ENCODE measurements at places on chromosomes 2 and 18.
A peak's percentile ranks its signal among the peaks of the same experiment; 100 is the strongest.

DNA sequence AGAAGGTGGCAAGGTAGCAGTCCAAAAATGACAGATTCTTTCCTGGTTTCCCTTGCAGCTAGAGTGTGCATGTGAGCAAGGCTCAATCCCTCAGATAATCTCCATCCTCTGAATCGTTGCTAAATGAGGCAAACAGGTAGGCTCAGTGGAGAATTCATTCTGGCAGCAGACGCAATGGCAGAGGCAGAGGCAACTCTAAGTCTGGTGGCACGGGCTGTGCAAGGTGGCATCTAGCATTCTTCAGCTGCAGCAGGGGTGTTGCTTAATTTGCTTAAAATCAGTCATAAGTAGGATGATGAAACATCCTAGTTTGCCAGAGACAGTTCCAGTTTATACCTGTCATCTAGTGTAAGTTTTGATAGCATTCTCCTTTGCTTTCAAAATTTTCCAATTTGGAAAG, 391.1 kb upstream of the MEX3C start:
- no peak for DNase-seq

- DNase-seq, result no peak
Observed at GRCh38 chr2:85549826-85550225, 10.9 kb downstream of the MAT2A start.

DNA sequence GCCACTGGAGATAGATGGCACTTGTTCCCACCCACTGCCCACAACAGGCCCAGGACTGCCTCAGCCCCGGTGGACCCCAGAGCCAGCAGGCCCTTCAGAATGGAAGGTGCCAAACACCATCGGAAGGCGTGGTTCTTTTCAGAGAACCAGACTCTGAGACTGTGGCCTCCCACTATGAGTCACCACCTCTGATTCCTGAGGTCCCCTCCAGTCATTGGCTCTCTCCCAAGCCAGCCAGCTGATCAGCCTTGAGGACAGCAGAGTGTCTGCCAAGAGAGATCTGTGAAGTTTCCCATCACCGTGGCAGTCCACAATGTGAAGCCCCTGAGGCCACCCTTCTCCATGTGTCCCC, 10.4 kb upstream of the MAP3K2 start:
- DNase-seq, result no peak

DNA sequence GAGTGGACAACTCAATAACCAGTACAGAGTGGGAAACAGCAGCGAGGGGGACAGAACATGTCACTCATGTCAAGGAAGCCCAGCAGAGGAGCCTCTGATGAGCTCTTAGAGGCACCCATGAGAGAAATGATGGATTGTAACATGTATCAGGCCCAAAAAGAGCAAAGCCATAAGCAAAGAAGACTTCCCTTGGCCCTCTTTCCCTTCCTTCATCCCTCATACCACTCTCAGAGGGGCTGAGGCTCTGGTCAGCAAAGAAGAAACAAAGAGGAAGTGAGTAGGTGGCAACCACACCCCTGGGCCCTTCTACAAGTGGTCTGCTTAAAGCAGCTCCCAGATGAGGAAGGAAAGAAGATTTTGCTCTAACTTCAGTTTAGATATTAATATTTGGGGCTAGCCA, 112.8 kb downstream of the CDC42EP3 start:
- DNase-seq, result no peak

- no peak for DNase-seq
Observed at GRCh38 chr2:119996148-119996547, 16.7 kb upstream of the EPB41L5 start.

GRCh38 chr2:69168144-69168813, 155.3 kb downstream of the ANTXR1 start:
- no peak for DNase-seq

DNA sequence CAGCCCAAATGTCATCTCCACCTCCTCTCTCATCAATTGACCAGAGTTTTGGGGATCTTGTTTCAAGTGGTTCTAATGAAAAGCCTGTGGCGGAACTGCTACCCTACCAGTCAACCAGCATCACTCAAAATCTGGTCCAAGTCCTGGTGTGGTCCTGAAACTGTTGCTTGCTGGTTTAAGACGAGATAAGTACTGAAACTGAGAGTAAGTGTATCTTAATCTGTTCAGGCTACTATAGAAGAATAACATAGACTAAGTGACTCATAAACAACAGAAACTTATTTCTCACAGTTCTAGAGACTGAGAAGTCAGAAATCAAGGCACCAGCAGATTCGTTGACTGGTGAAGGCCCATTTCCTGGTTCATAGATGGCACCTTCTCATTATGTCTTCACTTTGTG, 879 bp upstream of the GALNT5 start:
- no peak for DNase-seq

DNA sequence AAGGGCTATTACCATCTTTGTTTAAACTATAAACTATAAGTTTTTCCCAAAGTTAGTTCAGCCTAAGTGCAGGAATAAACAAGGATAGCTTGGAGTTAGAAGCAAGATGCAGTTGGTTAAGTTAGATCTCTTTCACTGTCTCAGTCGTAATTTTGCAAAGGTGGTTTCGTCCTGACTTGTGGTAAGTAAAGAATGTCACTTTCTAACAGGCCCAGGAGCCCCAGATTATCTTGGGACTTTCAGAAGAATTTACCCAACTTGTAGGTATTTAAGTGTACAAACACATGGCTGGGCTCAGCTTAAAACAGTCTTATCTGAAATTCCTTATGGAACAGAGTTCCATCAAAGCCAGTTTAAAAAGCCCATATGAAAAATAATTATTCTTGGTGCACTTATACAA, 18.3 kb upstream of the FAM98A start:
- DNase-seq, result no peak

GRCh38 chr2:127818241-127818640, 7.3 kb upstream of the WDR33 start:
- DNase-seq, result no peak

- no peak for DNase-seq
Observed at GRCh38 chr2:47798631-47799030, 15.7 kb downstream of the MSH6 start.

DNA sequence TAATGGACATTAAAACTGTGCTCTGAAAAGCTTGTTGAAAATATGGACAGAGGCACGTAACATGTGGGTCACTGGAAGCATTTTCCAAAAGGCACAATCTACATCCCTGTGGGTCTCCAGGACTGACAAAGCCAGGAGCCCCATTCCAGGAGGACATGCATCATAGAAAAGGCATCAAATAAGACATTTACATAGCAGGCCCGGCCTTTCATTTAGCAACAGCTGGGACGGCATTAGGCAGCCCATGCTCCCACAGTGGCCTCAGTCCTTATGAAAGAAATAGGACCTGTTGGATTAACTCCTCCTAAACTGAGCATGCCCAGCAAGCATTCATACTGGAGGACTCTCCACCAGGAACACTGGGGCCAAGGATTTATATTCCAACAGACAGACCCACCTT, 72.2 kb downstream of the TWIST2 start:
- DNase-seq, result no peak

DNA sequence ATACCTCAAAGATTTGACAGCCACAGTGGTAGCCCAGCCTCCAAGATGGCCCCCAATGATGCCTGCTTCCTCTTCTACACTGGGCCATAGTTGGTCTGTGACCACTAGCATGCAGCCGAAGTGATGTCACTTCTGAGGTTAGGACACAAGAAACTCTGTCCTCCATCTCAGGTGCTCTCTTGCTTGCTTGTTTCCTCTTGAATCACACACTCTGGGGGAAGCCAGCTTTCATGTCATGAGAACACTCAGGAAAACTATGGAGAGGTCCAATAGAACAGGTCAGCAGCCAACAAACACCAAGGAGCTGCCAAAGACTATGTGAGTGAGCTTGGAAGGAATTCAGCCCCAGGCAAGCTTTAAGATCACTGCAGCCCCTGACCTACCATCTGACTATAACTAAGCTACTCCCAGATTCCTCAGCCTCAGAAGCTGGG, 3.3 kb upstream of the ADAM17 start:
- no peak for DNase-seq

GRCh38 chr2:113876503-113877387, 13.1 kb upstream of the ACTR3 start:
- peak; percentile 18 for DNase-seq

DNA sequence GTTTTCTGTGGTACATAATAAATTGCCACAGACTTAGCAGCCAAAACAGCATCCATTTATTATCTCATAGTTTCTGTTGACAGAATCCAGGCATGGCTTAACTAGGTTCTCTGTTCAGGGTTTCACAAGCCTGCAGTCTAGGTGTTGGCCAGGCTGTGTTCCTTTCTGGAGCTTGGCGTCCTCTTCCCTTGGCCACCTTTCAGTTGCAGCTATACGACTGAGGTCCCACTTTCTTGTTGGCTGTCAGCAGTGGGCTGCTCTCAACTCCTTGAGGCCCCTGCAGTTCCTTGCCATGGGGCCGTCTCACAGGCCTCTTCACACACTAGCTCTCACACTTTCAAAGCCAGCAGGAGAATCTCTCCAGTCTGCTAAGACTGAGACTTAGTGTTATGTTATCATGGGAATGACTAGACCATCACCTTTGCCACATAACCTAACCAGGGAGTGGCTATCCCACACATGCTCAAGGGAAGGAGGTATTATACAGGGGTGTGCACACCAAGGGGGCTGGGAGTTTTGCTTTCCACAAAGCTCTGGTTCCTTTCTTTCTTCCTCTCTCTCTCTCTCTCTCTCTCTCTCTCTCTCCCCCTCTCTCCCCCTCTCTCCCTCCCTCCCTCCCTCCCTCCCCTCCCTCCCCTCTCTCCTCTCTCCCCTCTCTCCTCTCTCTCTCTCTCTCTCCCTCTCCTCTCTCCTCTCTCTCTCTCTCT, 15.8 kb downstream of the RIOK3 start:
- no peak for DNase-seq

DNA sequence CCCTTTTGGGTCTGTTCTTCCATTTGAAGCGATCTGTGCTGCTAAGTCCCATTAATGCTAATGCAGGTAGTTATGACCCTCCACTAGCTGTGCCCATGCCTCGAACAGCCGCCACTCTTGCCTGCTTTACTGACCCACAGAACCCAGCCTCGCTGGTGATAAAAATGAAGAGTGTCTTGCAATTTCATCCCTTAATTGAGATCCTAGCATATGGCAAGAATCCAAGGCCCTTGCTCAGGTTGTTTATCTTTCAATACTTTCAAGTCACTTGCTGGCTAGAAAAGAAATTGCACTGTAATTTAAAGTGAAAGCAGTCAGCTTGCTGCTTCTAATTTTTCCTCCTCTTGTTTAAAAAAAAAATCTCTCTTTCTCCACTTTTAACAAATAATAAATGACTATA, 73.6 kb downstream of the ZNF521 start:
- DNase-seq, result no peak

DNA sequence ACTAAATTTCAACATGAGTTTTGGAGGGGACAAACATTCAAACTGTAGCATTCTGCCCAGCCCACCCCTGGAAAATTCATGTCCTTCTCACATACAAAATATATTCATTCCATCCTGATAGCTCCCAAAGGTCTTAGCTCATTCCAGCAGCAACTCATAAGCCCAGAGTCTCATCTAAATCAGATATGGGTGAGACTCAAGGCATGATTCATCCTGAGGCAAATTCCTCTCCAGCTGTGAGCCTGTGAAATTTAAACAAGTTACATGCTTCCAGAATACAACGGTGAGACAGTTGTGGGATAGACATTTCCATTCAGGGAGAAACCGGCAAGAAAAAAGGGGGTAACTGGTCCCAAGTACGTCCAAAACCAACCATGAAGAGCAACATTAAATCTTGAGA, 43.5 kb upstream of the FAHD2A start:
- DNase-seq, result no peak

- DNase-seq, result no peak
Observed at GRCh38 chr18:40523287-40523686, 1431.7 kb upstream of the PIK3C3 start.

DNA sequence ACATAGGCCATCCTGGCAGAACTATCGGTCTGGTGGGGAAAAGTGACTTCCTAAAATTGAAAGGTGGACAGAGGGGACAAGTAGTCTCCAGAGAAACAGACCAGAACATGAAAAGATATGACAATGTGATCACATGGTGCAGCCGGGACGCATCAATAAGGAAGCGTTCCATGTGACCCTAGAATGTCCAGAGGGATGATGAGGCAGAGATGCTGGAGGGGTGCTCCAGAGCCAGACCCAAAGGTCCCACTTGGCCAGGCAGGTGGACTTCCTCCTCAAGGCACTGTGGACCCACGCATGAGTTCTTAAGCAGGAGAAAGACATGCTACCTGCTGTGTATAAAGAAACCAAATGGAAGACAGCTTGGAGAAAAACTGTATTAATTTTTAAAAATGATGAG, 50.2 kb downstream of the CDH2 start:
- DNase-seq, result no peak

DNA sequence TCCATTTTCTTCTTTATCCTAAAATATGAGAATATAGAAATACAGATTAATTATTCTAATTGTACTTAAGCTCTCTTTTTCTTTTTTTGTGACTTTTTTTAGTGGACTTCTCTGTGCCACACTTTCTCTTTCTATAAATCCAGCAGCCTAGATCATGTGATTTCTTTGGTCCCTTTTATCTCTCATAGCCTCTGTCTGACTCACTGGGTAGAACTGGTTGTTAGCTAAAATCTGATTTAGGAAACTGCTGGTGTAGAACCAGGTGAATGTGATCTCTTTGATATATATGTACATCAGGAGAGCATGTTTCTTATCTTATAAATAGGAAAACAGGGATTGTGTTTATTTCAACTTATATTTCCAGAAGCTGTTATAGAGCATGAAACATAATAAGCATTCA, 54.9 kb downstream of the VRK2 start:
- DNase-seq, result no peak

- DNase-seq, result no peak
Observed at GRCh38 chr2:241339839-241340630, 16.1 kb upstream of the FARP2 start.

- DNase-seq, result no peak
Observed at GRCh38 chr2:239360421-239361310, 40.2 kb downstream of the HDAC4 start.

DNA sequence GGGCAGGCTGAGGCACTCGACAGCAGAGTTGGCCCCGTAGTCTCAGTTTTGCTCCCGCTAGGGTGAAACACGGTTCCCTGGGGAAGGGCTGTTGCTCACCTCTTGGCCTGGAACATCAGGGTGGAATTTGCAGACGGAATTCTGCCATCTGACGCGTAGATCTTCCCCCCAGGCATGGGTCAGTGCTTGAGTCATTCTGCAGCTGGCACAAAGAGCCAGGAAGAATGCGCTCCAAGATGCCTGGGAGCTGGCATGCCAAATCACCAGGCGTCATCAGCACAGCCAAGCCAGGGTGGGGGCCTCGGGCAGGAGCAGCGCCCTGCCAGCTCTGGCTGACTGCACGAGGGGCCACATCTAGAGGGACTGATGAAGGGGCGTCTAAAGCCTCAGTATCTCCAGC, 42.7 kb downstream of the ODC1 start:
- DNase-seq, result no peak
